ENCODE measurements at places on chromosomes 4 and X.

- DNase-seq, result no peak
Measured at GRCh38 chr4:57199267-57199666, 89.1 kb upstream of the IGFBP7 start.

DNA sequence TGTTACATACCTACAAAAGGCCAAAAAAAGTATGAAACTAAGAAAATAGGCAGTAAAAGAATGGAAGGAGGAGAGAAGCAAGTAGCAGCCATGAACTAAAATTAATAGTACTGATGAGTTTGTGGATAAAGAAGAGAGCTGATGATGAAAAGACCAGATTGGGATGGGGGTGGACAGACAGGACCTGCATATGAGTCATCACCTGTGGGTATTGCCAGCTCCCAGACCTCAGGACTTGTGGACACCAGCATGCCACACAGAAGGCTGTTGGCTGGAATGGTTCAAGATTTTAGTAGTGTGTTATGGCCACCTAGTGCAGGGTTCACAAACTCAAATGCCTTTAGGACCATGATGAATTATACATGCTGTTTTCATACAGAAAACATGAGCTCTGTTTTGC, 58.9 kb downstream of the ARX start:
- DNase-seq, result no peak

GRCh38 chrX:67693928-67694327, 150.1 kb downstream of the AR start:
- DNase-seq, result no peak

DNA sequence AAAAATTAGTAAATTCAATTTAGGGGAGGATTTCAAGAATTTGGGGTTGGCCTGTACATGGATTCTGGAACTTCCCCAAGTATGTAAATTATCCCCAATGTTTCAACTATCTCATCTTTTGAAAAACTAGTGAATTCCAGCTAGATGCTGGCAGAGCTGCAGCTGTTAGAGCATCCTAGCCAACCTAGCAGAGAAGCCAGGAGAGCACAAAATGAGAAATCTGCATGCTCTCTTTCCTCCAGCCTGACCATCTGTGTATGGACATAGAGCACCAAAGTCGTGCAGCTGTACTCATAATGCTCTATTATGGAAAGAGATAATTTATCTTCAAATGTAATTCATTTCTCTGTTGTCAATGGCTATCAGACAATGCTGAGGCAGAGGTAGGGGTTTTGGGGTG, 1217.7 kb downstream of the PCDH19 start:
- DNase-seq, result no peak

DNA sequence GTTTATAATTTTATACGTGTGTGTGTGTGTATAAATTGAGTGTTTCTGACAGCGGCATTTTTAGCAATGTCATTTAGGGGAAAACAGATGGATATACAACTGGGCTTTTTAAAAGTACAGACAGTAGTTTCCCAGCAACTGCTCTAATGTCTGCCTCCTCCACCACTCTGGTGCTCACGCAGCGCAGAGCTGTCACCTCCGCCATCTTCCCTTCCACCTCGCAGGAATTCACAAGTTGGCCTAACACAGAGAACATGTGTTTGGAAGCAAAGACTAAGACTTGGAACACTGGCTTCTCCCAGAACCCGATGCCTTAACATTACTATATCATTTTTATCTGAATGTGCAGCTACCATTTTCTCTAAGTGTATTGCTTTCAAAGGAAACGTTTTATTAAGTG, 158.3 kb upstream of the FSTL5 start:
- no peak for DNase-seq

DNA sequence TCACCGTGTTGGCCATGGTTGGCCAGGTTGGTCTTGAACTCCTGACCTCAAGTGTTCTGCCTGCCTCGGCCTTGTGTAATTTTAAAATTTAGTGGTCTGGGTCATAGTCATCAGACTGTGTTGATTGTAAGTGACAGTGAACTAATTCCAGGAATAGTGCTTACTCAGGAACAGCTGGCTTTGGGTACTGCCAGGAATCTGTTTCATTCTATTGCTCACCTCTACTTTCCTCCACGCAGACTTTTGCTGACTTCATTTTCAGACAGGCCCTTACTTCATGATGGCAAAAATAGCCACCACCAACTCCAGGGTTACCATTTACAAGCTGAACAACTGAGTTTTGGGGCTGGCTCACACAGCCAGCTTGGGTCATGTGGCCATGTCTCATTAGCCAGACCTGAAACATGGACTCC, 54.6 kb downstream of the FNIP2 start:
- no peak for DNase-seq

- DNase-seq, result peak; percentile 36
Measured at GRCh38 chr4:162229670-162230069, 65.9 kb upstream of the FSTL5 start.

DNA sequence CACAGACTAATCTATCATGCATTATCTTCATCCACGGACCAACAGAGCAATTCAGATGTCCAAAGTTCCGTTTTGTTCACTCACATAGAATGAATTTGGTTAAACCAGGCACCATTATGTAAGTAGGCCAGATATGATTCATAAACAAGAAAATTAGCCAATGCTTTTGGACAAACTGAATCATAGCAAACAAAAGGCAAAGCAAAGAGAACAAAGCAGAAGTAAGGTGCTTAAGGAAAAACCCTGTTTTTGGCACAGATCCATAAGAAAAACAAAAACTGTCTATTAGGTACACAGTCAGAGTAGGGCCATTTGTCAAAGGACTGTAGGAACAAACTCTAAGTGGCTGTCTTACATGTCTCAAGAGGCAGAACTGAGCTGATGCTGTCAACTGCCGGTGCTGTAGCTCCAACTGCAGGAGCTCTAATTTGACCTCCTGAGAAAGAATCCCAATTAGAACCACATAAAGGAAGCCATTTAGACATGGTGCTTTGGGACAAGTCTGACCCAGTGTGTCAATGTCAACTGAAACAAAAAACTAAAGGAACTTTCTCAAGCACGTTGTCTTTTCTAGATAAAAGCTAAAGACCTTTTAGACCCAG, 146.7 kb downstream of the COL25A1 start:
- no peak for DNase-seq

DNA sequence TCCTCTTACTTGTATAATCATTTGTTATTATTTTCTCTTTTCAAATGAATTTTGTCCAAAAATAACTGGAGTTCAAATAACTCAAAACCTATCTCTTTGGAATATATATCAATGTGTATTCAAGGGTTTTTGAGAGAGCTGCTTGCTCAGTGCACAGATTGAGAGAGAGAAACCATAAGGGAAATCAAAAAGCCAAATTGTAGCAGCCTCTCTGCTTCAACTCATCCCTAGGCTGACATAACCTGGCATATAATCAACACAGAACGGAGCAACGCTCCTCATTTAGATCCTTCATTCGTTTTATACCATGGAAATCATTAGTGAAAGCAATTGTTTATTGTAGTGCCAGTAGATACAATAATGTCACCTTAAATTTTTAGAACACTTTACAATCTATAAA, 1.8 kb upstream of the GPM6A start:
- DNase-seq, result no peak

DNA sequence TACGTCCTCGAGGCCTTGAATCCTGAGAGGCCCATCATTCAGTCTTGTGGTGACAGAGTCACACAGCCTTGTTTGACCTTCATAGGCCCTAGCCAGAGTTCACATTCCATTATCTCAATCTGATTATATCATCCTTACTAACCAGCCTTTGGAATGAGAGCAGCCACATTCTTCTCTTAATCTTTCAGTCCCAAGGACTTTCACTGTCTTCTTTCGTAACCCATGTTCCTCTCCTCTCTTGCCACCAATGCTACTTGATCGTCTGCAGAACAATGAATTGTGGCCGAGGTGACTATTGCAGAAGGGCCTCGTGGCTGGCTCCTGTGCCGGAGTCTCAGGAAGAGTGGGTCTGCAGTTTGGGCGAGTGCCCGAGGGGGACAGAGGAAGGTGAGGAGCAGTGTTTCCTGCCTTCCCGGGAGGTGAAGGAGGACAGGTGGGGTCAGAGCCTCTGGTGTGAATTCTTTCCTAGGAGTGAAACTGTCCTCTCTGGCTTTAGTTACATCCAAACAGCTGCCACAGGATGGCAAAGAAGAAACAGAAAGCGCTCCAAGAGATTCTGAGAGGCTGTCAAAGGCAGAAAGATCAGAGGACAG, 94.6 kb downstream of the LIMCH1 start:
- no peak for DNase-seq

DNA sequence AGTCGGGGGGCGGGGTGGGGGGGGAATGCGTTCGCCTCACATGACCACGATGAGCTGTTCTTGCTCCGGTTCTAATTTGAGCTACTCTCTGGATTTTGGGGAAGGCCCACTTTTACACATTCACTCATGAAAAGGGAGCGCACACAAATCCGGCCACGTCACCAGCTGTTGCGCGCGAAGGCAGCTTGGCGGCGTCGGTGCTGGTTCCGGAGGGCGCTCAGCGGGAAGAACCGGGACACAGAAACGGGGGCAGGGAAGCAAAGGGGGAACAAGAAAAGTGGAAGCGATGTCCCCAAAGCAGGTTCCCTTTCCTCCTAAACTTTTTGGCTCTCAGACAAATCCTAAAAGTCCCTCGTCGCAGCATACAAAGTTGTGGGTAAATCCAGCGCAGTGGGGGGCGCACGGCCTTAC, 605 bp downstream of the ANXA5 start:
- DNase-seq, result no peak

GRCh38 chr4:15488658-15489470, 19.2 kb downstream of the CC2D2A start:
- no peak for DNase-seq

DNA sequence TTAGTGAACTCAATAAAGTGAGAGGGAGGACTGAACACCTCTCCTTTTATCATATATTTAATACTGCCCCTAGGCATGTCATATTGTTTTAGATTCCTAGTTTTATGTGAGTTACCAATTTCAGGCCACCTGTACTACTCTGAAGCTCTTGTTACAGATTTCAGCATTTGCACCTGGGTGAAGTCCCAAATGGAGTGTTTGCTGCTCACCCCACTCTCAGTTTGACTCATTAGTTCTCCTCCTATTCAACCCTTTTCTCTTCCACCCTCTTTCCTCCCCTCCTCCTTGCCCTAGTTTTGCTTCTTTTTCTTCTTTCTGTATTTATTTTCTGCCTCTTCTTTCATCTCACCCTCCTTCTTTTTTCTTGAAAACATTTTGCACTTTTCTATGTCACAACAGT, 1852.2 kb upstream of the IGFBP7 start:
- no peak for DNase-seq

DNA sequence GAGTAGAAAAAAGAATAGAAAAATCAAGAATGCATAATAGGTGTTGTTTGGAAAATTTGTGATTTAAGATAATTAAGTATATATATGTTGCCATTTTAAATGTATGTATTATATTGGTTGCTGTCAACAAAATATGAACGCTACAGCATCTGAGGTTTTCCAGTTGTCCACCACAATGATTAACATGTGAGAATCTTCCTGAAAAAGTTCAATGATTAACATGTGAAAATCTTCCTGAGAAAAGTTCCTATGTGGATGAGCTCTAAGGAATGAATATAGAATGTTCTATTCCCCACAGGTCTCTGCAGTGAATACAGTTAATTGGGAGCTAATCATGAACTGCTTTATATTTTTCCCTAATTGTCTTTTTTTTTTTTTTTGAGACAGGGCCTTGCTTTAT, 214.7 kb downstream of the CBR4 start:
- DNase-seq, result no peak

- no peak for DNase-seq
Measured at GRCh38 chr4:158821228-158821971, 52.6 kb downstream of the FNIP2 start.

DNA sequence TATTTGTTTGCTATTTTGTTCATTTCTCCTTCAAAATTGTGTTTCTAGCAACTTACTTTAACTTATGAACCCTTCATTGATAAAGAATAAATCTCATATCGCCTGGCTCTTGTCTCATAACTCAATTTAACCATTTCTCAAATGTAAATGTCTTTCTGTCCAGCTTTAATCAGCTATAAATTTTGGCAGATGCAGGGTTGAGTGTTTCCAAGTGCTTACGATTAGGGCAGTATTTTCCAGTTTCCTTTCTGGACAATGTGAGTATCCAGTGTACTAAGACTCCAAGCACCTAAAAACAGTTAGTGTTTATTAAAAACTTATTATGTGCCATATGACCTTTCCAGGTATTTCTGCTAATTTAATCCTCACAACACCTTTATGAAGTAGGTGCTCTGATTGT, 218.6 kb upstream of the GK2 start:
- DNase-seq, result no peak
